ENCODE measurements at places on chromosomes 6 and 20.

DNA sequence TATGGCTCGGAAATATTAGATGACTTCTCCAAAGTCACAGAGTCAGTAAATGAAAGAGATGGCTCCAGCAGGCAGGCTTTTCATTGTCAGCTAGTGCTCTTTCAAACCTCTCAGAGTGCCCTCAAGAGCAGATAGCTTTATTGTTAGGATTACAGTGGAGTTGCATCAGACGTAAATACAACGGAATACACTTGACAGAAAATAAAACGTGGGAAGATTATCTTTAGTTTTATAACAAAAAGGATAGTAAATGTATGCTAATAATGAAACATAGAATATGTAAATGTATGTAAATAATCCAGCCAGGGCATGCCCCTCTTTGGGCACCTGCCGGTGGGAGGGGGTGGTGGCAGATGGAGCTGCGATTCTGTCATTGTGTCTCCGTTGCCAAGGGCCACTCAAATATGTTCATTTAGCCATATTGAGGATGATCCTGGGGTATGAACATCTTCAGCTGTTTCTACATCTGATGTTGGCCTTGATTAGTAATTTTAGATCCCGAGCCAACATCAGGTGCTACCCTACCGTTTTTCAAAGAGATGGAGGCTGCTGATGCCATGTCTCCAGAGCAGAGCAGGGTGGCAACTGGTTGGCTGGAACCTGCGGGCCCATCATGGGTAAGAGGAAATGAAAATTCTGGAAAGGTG lies 358.3 kb upstream of the SULF2 start:
- H3K36me3 ChIP-seq: no peaks in the 10 kb centered on the region
- peaks cover 10% of the 10 kb centered on the region for H3K27me3 ChIP-seq
- H3K4me1 ChIP-seq: no peaks in the 10 kb centered on the region
- no peak for DNase-seq

DNA sequence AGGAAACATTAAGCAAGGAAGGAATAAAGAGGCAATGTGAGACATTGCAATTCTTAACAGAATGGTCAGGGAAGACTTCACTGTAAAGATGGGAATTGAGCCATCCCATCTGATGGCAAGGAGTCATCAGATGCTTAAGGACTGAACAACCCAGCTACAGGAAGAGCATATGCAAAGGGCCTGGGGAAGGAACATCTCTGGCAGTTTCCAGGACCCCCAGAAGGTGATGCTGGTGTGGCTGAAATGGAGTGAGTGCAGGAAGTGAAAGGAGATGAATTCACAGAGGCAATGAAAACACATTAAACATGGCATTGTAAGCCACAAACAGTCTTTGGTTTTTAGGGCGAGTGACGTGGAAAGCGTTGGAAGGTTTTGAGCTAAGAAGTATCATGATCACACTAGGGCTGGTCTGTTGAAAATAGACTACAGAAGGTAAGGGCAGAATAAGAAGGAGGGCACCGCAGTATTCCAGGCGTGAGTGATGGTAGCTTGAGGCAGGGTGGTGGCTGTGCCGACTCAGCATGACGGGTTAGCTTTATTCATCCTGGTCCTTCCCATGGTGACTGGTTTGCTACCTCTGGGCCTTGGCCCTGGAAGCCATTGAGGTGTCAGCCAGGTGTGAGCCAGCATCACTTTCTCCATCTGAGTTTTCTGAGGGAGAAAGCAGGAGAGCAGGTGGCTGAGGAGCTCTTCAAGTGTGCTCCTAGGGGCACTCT lies 6.8 kb downstream of the BTN2A1 start:
- peaks cover 5% of the 10 kb centered on the region for H3K4me1 ChIP-seq
- no peak overlapping the region for H3K4me3 ChIP-seq
- peaks cover 11% of the 10 kb centered on the region for H3K36me3 ChIP-seq
- DNase-seq: no peak
- H3K27ac ChIP-seq: no peak overlapping the region

DNA sequence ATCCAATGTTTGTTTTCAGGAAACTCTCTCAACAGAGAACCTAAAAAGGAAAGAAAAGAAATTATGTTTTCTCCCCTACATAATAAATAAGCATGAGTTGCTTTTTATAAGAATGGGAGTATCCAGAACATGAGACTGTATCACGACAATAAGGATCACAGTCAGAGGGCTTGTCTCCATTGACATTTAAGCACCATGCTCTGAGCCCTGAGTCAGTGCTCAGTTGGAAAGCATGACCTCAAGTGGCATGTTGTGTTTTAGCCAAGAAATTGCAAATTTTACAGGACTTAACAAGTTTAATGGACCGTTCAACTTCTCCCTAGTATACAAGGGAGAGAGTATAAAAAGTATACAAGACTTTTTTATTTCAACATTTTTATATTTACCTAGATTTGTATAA lies 431.6 kb downstream of the GJA1 start:
- no peaks in the 10 kb centered on the region for H3K27me3 ChIP-seq
- H3K4me3 ChIP-seq: no peak overlapping the region
- DNase-seq: no peak
- no peak overlapping the region for H3K27ac ChIP-seq
- H3K36me3 ChIP-seq: no peaks in the 10 kb centered on the region

GRCh38 chr20:36878941-36879340 lies 3.0 kb downstream of the TLDC2 start:
- H3K27ac ChIP-seq: no peak overlapping the region
- no peak overlapping the region for H3K4me3 ChIP-seq
- peaks cover 3% of the 10 kb centered on the region for H3K27me3 ChIP-seq
- no peaks in the 10 kb centered on the region for H3K36me3 ChIP-seq
- H3K4me1 ChIP-seq: no peaks in the 10 kb centered on the region
- no peak for DNase-seq

DNA sequence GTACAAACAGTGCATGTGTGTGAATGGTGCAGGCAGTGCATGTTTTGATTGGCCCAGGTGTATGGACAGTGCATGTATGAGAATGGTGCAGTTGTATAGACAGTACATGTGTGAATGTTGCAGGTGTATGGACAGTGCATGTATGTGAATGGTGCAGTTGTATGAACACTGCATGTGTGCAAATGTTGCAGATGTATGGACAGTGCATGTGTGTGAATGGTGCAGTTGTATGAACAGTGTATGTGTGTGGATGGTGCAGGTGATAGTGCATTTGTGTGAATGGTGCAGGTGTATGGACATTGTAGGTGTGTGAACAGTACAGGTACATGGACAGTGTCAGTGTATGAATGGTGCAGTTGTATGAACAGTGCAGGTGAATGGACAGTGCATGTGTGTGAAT lies 4.0 kb upstream of the KLHL31 start:
- no peak overlapping the region for H3K4me3 ChIP-seq
- no peak overlapping the region for H3K27ac ChIP-seq
- no peak for DNase-seq
- H3K4me1 ChIP-seq: no peaks in the 10 kb centered on the region

DNA sequence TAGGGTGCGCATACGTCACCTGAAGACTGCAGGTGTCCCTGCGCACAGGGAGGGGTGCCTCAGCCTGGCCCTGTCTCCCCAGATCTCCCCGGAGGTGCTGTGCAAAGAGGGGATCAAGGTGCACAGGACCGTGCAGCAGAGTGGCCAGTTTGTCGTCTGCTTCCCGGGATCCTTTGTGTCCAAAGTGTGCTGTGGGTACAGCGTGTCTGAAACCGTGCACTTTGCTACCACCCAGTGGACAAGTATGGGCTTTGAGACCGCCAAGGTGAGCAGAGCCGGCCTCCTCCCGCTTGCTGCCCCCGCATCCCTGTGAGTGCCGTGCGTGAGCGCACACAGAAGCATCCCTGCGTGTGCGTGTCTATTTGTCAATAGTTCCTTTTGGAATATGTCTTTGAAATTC lies 150.7 kb downstream of the DTNBP1 start:
- H3K27ac ChIP-seq: no peak overlapping the region
- H3K4me3 ChIP-seq: no peak overlapping the region
- no peaks in the 10 kb centered on the region for H3K4me1 ChIP-seq
- DNase-seq: no peak

DNA sequence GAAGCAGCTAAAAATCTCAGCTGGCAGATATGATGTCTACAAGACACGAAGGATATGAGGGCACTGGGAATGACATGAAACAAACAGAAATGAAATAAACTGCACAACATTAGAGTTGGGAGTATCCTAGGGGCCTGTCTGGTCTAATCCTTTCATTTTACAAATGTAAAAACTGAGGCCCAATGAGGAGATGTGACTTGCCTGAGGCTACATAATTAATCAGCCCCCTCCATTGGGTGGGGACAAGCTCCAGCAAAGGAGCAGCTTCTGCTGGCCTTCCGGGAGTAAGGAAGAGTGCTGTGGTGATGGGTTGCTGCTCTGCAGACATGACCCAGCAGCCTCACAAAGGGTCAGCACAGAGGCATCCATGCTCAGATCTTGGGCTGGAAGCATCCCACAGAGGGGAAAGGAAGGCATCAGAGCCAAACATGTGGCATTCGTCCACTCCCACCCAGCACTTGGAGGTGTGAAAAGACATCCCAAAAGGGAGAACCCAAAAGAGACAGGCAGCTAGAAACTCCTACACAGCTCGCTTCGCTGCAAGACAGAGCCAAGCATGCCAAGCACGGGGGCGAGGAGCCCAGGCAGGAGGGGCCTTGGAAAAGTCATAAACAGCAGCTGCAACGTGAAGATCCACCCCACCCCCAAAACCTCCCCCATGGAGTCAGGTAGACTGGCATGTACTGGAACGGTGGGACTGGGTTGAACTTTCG lies 183.7 kb downstream of the UNC5CL start:
- no peaks in the 10 kb centered on the region for H3K36me3 ChIP-seq
- H3K4me1 ChIP-seq: no peaks in the 10 kb centered on the region
- no peak for DNase-seq
- H3K27me3 ChIP-seq: peaks cover 8% of the 10 kb centered on the region
- H3K4me3 ChIP-seq: no peak overlapping the region
- H3K27ac ChIP-seq: no peak overlapping the region

DNA sequence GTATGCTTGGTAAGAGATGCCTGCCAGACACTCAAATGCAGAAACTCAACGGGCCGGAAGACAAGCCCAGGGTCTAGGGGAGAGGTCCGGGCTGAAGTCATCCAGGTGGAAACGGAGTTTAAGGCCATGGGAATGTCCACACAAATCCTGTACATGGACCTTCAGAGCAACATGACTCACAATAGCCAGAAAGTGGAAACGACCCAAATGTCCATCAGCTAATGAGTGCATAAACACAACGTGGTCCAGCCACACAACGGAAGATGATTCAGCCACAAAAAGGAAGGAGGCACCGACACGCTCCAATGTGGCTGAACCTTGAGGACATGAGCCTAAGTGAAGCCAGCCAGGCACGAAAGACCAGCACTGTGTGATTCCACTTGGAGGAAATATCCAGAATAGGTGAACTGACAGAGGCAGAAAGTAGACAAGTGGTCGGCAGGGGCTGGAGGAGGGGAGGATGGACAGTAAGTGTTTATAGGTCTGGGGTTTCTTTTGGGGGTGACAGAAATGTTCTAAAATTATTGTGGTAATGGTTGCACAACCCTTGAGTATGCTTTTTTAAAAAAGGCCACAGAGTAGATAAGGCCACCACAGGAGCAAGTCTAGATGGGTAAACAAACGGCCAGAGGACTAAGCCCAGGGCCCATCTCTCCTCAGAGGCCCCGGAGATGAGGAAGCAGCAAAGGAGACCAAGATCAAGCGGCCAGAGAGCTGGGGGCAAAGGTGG lies 105.6 kb downstream of the PREX1 start:
- DNase-seq: no peak
- H3K4me1 ChIP-seq: peaks cover 13% of the 10 kb centered on the region
- peak overlapping the region; percentile 43 for H3K27ac ChIP-seq
- H3K27me3 ChIP-seq: no peaks in the 10 kb centered on the region
- no peaks in the 10 kb centered on the region for H3K36me3 ChIP-seq

DNA sequence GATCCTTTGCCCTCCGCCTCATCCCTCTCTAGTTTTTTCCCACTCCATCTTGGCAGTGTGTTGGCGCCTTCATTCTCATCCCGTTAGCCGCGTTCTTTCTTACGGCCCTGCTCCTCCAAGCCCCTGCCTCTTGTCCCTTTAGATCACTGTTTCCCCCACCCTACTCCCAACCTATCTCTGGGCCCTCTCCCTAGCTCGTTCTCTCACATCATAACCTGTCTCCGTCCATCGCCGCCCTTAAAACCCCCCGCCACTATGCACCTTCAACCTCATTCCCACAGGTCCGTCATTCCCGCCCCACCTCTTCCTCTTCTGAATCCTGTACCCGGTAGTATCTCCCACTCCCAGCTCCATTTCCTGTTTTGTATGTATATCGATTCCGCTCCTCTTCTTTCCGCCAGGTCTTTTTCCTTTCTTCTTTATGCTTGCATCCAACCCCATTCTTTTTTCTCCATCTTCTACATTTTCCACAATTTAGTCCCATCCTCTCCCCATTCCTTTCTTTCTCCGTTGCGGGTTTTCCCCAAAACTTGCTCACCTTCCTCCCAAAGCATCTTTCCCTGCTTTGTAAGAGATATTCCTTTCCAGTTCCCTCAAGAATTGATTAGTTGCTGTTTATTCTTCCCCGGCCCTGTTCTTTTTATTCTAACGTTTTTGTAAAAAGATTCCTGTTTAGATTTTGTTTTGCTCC lies 671 bp downstream of the EFHC1 start:
- peaks cover 7% of the 10 kb centered on the region for H3K4me1 ChIP-seq
- H3K27me3 ChIP-seq: no peaks in the 10 kb centered on the region
- H3K4me3 ChIP-seq: peak overlapping the region; percentile 60
- H3K36me3 ChIP-seq: no peaks in the 10 kb centered on the region
- no peak for DNase-seq

- no peak for DNase-seq
- no peaks in the 10 kb centered on the region for H3K4me1 ChIP-seq
- no peak overlapping the region for H3K27ac ChIP-seq
- no peaks in the 10 kb centered on the region for H3K27me3 ChIP-seq
Observed at GRCh38 chr6:43606019-43606418, 23.0 kb downstream of the GTPBP2 start.

- DNase-seq: no peak
- H3K4me3 ChIP-seq: no peak overlapping the region
- H3K36me3 ChIP-seq: no peaks in the 10 kb centered on the region
- H3K27ac ChIP-seq: no peak overlapping the region
- no peaks in the 10 kb centered on the region for H3K4me1 ChIP-seq
Observed at GRCh38 chr6:140460267-140460666, 1085.8 kb upstream of the CITED2 start.

DNA sequence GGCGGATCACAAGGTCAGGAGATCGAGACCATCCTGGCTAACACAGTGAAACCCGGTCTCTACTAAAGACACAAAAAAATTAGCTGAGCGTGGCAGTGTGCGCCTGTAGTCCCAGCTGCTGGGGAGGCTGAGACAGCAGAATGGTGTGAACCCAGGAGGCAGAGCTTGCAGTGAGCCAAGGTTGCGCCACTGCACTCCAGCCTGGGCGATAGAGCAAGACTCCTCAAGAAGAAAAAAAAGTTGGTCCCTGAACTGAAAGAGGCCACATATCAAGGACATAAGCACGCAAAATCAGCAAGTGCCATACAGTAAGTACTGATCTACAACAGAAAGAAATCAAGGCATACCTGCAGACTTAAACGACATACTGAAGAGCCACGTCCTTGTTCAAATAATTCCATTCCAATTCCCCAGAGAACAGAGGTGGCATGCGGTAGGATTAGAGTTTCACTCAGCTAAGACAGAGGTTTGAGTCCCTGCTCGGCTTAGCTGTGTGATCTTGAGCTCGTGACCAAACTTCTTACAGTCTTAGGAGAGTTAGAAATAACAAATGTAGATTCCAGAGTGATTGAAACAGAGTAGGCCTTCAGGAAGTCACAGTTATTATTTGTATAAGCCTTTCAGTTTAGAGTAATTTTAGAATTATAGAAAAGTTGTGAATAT lies 29.2 kb downstream of the B4GALT5 start:
- H3K36me3 ChIP-seq: peaks cover 3% of the 10 kb centered on the region
- DNase-seq: no peak
- H3K27me3 ChIP-seq: no peaks in the 10 kb centered on the region
- no peak overlapping the region for H3K27ac ChIP-seq
- H3K4me3 ChIP-seq: no peak overlapping the region

Measured in T-cell (primary cell).